Kidney glomerular epithelial cell (primary cell): ENCODE measurements at places on chromosomes 3 and 15.

- no peak for DNase-seq
Measured at GRCh38 chr15:38888701-38889221, 324.1 kb upstream of the RASGRP1 start.

- no peak for DNase-seq
Measured at GRCh38 chr3:71318458-71318827, 265.1 kb downstream of the FOXP1 start.

DNA sequence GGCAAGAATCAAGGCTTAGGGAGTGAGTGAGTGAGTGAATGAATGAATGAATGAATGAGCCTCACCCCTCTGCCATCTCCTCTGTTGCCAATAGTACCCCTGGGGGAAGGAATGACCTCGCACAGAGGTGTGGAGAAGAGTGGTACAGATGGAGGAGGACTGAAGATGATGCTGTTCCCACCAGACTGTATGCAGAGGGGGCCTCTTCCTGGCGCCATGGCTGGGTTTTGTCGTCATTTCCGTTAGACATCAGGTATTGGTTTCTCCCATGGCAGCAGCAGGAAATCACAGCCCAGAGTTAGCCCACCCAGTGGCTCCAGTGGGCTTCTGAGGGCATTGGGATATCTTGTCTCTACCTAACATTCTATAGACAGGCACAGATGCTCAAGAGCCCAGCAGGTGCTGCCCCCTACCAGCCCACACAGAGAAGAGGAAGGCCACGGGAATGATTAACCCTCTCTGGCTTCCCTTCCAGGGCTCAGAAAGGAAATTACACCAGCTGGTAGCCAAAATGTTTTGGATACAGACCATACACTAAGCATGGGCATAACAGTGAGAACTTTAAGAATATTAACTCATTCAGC is 109.8 kb upstream of the SLC6A11 start:
- DNase-seq = no peak

DNA sequence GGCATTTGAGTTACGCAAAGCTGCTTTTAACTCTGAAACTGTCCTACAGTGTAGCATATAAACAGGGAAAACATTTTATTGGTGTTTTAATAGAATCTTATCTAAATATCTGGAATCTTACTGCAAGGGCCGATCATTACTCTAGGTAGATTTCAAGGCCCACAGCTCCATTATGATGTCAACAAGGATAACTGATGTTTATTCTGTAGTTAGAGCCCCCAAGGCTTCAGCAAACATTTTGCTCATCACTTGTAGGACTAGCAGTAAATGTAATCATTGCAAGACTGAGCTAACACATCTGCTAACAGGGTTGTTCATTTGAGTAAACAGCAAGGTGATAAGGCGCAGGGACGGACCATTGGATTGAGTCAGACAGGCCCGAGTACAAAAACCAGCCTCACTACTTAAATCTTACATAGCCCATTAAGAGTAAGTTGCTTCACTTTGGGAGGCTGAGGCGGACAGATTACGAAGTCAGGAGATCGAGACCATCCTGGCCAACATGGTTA is 332.5 kb upstream of the TPRG1 start:
- no peak for DNase-seq

DNA sequence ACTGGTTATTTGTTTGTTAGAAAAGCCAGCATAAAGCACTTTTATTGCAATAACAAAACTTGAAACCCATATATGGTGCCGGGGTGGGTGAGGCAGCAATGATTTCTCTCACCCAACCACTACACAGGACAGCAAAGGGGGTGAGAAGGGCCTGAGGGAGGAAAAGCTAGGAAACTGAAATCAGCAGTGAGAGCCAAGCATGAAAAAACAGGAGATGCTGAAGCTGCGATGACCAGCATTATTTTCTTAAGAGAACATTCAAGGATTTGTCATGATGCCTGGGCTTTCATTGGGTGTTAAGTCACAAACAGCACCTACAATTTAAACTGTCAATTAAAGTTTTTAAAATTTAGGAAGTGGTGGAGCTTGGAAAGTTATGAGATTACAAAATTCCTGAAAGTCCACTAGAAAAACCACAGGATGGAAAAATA is 11.9 kb upstream of the TM4SF4 start:
- peak; percentile 44 for DNase-seq

- DNase-seq = no peak
Measured at GRCh38 chr15:90212221-90213098, 11.3 kb downstream of the SEMA4B start.

GRCh38 chr15:29534378-29534777 is 264.8 kb upstream of the NSMCE3 start:
- peak; percentile 21 for DNase-seq
